Fibroblast of skin of left quadriceps (primary cell): ENCODE measurements at places on chromosomes 5 and 9.

DNA sequence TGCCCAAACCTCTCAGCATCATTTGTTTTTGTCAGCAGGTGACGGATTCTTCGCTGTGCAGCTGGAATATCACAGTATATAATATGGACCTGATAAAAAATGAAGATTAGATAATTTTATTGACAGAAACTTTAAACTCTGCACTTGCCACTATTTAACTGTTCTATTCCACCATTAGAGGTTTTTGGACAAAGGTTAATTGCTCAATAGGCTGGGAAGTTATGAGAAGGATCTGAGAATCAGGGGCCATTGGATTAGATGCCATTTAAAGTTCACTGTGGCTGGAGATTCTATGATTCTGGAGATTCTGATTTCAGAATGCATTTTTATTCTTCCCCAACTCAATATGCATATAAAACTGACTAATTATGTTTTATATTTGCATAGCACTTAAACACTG, 59.8 kb upstream of the ANXA1 start:
- DNase-seq = no peak

GRCh38 chr5:53950621-53951020, 359.8 kb downstream of the ARL15 start:
- no peak for DNase-seq

DNA sequence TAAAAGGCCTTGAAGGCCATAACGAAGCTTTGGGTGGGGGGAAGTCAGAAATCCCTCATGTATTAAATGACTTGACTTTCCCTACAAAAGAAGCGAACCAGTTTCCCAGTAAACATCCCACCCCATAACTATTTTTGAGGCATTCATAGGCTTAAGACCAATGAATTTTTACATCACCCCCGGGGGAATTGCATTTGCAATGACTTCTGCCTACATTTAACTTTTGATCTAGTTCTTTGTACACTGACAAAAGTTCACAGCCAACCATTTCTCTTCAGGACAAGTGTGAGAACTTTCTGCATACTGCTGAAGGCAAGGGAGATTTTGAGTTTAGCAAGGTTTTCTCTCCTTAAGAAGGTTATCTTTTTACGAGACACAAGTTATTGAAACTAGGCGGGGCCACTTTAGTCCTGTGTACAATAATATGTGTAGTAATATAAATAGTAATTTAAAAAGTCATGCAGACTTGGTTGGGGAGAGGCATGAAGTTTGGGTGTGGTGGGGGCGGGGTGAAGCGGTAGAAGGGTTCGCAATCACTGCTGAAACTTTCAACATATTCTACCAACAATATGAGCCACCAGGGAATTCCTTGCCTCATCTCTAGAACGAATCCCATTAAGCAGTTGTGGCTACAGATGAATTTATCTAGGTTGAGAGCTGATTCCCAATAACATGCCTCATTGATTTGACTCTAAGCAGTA, 2.5 kb downstream of the TJP2 start:
- DNase-seq = no peak

- peak; percentile 98 for DNase-seq
Measured at GRCh38 chr5:173498286-173498685, 118.2 kb downstream of the BOD1 start.

GRCh38 chr9:84374516-84374915, 34.0 kb upstream of the SLC28A3 start:
- no peak for DNase-seq

GRCh38 chr5:74268297-74268696, 372.2 kb downstream of the ENC1 start:
- no peak for DNase-seq

DNA sequence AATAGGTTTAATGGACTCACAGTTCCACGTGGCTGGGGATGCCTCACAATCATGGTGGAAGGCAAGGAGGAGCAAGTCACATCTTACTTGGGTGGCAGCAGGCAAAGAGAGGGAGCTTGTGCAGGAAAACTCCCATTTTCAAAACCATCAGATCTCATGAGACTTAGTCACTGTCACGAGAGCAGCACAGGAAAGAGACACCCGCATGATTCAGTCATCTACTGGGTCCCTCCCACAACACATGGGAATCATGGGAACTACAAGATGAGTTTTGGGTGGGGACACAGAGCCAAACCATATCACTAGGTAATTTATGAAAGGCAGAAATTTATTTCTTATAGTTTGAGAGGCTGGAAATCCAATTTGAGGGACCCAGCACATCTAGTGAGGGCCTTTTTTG, 40.0 kb downstream of the MTREX start:
- no peak for DNase-seq

GRCh38 chr5:148623741-148624140, 30.6 kb downstream of the HTR4 start:
- no peak for DNase-seq

DNA sequence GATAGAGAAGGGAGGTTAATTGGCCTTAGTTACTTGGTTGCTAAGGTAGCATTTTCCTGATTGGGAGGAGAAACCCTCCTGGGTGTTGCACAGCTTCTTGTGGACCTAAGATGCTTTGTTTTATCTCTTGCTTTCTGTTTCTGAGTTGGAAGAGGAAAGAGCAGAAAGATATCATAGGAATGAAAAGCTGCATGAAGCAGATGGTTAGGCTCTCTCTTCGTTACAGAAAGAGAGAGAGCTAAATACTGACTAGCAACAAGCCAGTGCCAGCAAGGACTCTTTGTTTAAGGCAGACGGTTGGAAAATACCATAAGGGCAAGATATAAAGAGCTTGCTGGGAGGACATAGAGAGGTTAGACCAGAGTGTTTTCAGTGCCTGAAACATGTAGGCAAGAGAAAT, 103.1 kb downstream of the ATG10 start:
- DNase-seq = no peak

DNA sequence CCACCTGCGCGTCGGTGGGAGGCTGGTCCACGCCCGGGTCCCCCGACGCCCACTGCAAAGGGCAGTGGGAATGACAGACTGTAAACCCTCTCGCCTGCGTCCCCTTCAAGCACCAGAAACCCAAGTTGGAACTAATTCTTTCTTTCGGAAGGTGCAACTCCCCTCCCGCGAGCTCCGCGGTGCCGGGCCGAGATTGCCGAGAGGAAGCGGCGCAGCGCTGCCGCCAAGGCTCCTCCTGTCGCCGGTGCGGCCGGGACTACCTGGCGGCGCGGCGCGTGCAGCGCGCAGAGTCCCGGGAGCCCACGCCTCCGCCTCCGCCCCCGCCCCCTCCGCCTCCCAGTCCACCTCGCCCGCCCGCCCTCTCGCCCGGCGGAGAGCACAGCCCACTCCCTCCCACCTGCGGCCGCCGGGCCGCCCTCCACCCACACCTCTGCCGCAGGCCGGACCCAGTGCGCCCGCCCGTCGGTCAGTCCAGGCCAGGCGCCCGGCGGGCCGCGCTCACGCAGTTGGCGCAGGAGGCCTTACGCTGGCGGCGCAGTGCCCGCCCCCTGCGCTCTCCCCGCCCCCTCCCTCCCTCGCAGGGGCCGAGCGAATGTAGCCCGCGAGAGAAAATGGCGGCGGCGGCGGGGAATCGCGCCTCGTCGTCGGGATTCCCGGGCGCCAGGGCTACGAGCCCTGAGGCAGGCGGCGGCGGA, at the start of gene MAP3K1:
Gene MAP3K1, plus strand, starts transcription at position 587 of the 695 bp plus-strand sequence. Its CDS starts 25 bp downstream, at position 612.
- DNase-seq = peak; percentile 32

GRCh38 chr9:133371261-133371711, 4.6 kb downstream of the SURF4 start:
- no peak for DNase-seq

GRCh38 chr5:66410122-66410521, 186.1 kb upstream of the MAST4 start:
- DNase-seq = no peak

DNA sequence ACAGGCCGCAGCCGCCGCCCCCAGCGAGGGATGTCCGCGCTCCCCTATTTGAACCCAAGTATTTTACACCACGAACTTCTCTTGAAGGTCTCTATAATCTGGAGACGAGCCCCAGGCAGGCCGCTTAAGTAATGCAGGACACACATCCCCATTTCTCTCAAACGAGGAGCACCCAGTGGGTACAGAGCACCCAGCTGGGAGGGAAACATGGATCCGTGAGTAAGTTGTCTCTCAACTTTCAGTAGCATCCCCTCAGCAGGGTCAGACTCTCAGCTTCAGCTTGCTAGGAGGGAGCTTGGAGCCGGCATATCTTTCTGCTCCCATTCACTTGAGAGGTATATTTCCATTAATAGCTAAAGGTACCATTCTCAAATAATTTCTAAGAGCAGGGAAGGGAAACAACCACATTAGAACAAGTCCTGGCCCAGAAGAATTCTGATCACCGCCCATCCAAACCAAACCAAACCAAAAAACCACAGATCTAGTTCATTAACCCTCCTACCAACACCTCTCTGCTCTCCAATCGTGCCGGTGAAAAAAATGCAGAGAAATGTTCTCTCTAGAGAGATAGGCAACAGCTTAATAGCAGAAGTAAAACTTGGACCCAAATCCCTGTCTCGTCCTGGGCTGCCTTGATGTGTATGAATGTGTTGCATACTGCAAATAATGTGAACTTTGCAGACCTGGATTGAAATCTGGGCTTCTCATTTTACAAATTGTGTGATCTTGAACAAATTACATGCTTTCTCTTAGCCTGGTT, 910 bp downstream of the TDRD7 start:
- DNase-seq = no peak

- DNase-seq = no peak
Measured at GRCh38 chr5:175351126-175351525, 92.9 kb downstream of the DRD1 start.

DNA sequence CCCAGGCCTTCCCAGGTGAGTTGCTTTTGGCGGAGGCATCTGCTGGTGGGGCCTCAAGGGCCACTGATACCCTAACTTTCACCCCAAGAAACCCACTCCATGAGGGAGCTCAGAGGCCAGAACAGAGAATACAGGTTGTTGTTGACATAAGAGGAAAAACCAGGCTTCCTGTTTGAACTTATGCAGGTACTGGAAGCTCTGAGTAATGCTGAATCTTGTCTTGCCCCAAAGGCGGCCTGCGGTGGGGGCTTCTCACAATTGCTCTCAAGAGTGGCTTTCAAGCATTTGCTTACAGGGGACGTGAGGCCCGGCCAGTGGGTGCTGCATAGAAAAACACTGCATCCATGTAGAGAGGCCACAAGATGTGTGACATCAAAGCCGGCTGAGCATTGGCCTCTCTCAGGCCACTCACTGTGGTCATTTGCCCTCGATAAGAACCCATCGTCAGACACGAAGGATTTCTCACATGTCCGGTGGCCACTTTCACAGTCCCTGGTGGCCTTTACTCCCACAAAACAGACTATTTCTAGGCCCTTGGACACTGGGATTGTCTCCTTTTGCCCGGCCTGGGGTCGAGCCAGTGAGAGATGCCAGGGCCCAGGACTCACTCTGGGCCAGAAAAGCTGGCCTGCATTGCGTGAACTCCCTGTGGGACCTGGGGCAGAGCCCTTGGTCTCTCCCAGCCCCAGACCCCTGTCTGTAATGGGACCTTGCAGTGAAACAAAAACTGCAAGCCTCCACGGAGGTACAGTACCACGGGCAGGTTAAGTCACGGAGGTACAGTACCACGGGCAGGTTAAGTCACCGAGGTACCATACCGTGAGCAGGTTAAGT, 34.5 kb upstream of the TCF7 start:
- no peak for DNase-seq

- peak; percentile 20 for DNase-seq
Measured at GRCh38 chr9:70085241-70085640, 41.6 kb downstream of the MAMDC2 start.

GRCh38 chr9:88197016-88197415, 58.7 kb upstream of the SPATA31C2 start:
- DNase-seq = peak; percentile 76

DNA sequence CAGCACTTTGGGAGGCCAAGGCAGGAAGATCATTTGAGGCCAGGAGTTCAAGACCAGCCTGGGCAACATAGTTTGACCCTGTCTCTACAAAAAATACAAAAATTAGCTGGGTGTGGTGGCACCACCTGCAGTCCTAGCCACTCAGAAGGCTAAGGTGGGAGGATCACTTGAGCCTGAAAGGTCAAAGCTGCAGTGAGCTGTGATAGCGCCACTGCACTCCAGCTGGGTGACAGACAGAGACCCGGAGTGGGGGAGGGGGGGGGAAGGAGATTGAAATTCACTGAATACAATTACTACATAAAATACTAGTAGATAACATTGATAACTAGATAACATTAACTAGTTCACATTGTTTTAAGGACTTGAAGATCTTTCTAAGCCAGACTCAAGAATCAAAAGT, 345.6 kb downstream of the BNC2 start:
- no peak for DNase-seq

DNA sequence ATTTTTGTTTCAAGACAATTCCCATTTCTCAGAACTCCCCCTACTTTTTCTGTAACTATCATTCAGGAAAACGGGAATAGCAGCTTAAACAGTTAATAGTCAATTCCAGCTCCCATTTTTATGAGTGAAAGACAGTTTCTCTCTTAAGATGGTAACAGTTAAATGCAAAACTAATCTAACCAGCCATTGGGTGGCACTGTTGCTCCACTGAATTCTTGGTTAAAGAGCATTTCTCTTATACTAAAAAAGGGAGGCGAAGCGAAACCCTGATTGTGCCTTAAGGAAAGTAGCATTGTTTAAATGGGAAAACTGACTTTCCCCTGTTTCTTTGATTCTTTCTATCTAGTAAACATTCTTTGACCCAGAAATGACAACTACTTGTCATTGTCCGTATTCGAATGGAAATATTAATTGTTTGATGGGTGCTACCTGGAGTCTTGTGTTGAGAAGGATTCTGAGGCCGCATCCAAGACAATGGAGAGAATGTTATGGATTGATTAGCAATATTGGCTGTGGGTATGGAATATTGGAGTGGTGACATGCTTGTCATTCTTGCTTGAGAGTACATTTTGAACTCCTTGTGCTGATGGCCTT, 507.8 kb downstream of the MAT2B start:
- peak; percentile 72 for DNase-seq

DNA sequence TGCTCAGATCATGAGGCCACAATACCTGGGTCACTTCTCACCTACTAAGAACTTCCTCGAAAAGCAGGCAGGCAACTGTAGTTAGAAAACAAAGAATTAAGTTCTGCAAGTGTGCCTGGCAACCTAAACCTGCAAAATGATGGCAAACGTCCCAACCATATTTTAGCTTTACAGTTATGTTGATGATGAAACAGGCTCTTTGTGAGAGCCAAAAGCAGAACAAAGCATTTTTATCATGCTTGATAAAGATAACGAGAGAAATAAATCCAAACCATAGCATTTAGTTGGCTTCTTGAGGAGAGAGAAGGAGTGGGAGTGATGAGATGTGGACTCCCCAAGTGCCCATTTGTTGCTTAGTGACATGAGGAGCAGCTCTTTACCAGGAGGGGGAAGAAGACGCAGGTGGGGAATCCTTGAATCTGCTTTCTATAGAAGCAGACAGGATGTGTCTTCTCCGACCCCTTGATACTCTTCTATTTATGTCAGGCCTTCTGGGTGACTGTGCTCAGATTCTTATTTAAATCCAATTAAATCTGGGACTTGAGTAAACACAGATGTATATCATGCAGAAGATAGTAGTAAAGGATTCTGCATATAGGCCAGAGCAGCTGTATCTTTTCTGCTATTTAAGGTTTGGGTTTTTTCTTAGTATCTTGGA, 221.2 kb downstream of the TMEM167A start:
- DNase-seq = no peak

GRCh38 chr9:77435688-77436087, 212.4 kb downstream of the GNA14 start:
- DNase-seq = peak; percentile 20

GRCh38 chr5:115184770-115185169, 15.1 kb upstream of the TRIM36 start:
- DNase-seq = no peak
